Glutamatergic neuron (in vitro differentiated cells): ENCODE measurements at places on chromosomes 5 and 9. TPM values are rescaled to one million over a fixed set of nuclear protein-coding genes. Genes with fewer than 3 reads are reported as not detected.

Gene MYMK
- not detected for total RNA-seq

DNA sequence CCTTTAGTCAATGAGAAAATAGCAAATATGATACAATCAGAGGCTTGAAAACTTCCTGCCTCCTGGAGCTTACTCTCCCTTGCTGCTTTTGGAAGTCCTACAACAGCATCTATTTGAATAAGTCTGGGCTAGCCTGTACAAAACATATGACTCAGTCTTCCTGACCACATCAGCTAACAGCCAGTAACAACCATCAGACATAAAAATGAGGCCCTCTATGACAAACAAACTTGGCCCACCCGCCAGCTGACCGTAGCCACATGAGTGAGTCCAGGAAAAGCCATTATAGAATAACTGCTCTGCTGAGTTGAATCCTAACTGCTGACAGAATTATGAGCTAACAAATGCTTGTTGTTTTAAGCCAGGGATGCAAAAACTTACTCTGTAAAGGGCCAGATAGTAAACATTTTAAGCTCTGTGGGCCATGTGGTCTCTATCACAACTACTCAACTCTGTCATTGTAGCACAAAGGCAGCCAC lies 347.6 kb downstream of the PTPRD start:
- no peak overlapping the region for H3K27ac ChIP-seq
- H3K27me3 ChIP-seq, result no peaks in the 10 kb centered on the region
- no peak for DNase-seq
- peaks cover 4% of the 10 kb centered on the region for H3K4me1 ChIP-seq

GRCh38 chr5:51997949-51998348 lies 614.7 kb downstream of the ISL1 start:
- DNase-seq, result peak; percentile 42
- peaks cover 26% of the 10 kb centered on the region for H3K4me1 ChIP-seq
- H3K27ac ChIP-seq, result peak overlapping the region; percentile 92
- H3K36me3 ChIP-seq, result no peaks in the 10 kb centered on the region

DNA sequence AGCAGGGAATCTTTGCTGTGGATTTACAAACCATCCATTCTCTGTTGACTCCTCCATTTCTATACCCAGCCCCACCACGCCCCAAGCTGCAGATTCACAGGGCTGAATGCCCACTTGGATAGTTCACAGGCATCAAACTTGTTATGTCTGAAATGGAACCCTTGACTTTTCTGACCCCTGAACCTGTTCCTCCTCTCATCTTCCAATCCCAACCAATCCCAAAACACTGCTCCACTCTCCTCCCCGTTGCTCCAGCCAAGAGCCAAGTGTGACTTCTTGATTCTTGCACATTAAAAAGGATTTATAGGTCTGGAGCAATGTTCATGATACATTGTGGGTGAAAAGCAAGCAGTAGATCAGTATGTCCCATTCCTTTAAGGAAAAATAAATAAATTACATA lies 145.6 kb downstream of the DAB2IP start:
- peaks cover 21% of the 10 kb centered on the region for H3K4me1 ChIP-seq
- H3K36me3 ChIP-seq, result no peaks in the 10 kb centered on the region
- DNase-seq, result no peak
- peaks cover 5% of the 10 kb centered on the region for H3K27me3 ChIP-seq

DNA sequence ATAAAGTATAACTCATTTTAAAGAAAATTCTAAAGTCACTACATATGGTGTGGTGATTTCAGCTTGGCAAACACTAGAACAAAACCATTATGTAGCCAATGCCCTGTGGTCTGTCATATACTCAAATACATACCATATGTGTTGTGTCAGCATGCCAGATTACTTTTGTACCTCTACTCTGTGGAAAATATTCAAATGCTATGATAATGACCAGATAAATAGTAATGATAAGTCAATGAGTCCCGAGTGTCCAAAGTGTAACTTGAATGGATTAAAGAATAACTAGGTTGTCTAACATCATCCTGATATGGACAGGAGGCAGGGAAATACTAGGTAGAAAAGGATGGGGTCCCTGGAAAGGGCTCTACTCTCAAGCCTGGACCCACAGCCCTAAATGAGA lies 58.0 kb upstream of the IL6ST start:
- no peak overlapping the region for H3K27ac ChIP-seq
- DNase-seq, result no peak
- no peaks in the 10 kb centered on the region for H3K4me1 ChIP-seq
- peaks cover 3% of the 10 kb centered on the region for H3K27me3 ChIP-seq

DNA sequence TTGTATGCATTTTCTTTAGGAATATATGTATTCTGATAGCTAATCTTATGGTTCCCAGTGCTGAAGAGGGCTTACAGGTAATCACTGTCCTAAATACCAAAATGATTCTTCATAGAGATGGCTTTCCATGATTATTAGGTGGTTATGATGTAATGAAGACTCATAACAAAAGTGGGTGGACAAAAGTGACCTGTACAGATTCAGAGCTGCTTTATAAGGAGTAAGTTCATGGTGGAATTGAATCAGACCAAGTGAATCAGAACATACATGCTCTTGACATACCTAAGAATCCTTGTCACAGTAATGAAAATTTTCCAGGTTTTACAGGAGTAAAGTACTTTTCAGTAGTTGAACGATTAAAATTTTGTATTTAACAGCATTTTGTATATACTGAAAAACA lies 105.6 kb downstream of the NIPBL start:
- H3K4me1 ChIP-seq, result no peaks in the 10 kb centered on the region
- peaks cover 10% of the 10 kb centered on the region for H3K36me3 ChIP-seq
- H3K27me3 ChIP-seq, result no peaks in the 10 kb centered on the region
- DNase-seq, result no peak

Gene SLC46A2
- not detected for total RNA-seq

- no peaks in the 10 kb centered on the region for H3K27me3 ChIP-seq
- no peaks in the 10 kb centered on the region for H3K4me1 ChIP-seq
- no peak overlapping the region for H3K27ac ChIP-seq
- H3K36me3 ChIP-seq, result no peaks in the 10 kb centered on the region
- no peak for DNase-seq
Measured at GRCh38 chr5:60401526-60401925, 298.4 kb downstream of the DEPDC1B start.

GRCh38 chr5:60633341-60633740 lies 66.6 kb downstream of the DEPDC1B start:
- H3K4me3 ChIP-seq, result no peak overlapping the region
- DNase-seq, result no peak
- no peaks in the 10 kb centered on the region for H3K36me3 ChIP-seq
- no peak overlapping the region for H3K27ac ChIP-seq
- H3K27me3 ChIP-seq, result no peaks in the 10 kb centered on the region

- DNase-seq, result no peak
- no peak overlapping the region for H3K27ac ChIP-seq
- H3K4me3 ChIP-seq, result no peak overlapping the region
- H3K27me3 ChIP-seq, result peaks cover 5% of the 10 kb centered on the region
Measured at GRCh38 chr9:126058011-126058531, 268.6 kb upstream of the MVB12B start.

- H3K4me3 ChIP-seq, result no peak overlapping the region
- H3K27ac ChIP-seq, result no peak overlapping the region
- H3K27me3 ChIP-seq, result peaks cover 2% of the 10 kb centered on the region
- no peak for DNase-seq
- no peaks in the 10 kb centered on the region for H3K4me1 ChIP-seq
Measured at GRCh38 chr5:82374637-82375036, 96.5 kb upstream of the RPS23 start.

GRCh38 chr5:35317586-35317985 lies 87.3 kb upstream of the PRLR start:
- H3K4me3 ChIP-seq, result no peak overlapping the region
- H3K36me3 ChIP-seq, result no peaks in the 10 kb centered on the region
- H3K4me1 ChIP-seq, result no peaks in the 10 kb centered on the region
- H3K27ac ChIP-seq, result no peak overlapping the region

DNA sequence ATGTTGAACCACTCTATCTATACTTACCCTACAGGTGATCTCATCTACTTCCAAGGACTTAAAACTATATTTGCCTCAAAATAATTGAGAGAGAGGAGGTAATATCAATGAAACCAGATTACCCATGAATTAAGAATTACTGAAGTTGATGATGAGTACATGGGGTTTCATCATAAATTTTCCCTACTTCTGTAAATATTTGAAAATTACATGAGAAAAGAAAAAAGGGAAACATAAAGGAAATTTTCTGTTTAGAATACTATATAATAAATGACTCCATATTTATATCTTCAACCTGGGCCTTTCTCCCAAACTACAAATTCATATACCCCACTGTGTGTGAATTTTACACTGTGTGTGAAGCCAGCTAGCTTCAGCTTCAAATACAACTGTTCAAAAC lies 2.6 kb downstream of the TSTD2 start:
- peaks cover 4% of the 10 kb centered on the region for H3K27me3 ChIP-seq
- peaks cover 13% of the 10 kb centered on the region for H3K4me1 ChIP-seq
- no peaks in the 10 kb centered on the region for H3K36me3 ChIP-seq
- no peak for DNase-seq
- no peak overlapping the region for H3K27ac ChIP-seq
- no peak overlapping the region for H3K4me3 ChIP-seq

- H3K4me3 ChIP-seq, result no peak overlapping the region
- no peak overlapping the region for H3K27ac ChIP-seq
- H3K27me3 ChIP-seq, result no peaks in the 10 kb centered on the region
- H3K36me3 ChIP-seq, result no peaks in the 10 kb centered on the region
- H3K4me1 ChIP-seq, result no peaks in the 10 kb centered on the region
Measured at GRCh38 chr5:17819783-17820182, 185.5 kb downstream of the TAF11L14 start.

Gene DND1
- 5.4 TPM for total RNA-seq

GRCh38 chr9:108219664-108220063 lies 636.1 kb downstream of the ACTL7B start:
- no peaks in the 10 kb centered on the region for H3K27me3 ChIP-seq
- no peak for DNase-seq
- H3K4me1 ChIP-seq, result no peaks in the 10 kb centered on the region
- no peaks in the 10 kb centered on the region for H3K36me3 ChIP-seq
- no peak overlapping the region for H3K27ac ChIP-seq
- H3K4me3 ChIP-seq, result no peak overlapping the region

DNA sequence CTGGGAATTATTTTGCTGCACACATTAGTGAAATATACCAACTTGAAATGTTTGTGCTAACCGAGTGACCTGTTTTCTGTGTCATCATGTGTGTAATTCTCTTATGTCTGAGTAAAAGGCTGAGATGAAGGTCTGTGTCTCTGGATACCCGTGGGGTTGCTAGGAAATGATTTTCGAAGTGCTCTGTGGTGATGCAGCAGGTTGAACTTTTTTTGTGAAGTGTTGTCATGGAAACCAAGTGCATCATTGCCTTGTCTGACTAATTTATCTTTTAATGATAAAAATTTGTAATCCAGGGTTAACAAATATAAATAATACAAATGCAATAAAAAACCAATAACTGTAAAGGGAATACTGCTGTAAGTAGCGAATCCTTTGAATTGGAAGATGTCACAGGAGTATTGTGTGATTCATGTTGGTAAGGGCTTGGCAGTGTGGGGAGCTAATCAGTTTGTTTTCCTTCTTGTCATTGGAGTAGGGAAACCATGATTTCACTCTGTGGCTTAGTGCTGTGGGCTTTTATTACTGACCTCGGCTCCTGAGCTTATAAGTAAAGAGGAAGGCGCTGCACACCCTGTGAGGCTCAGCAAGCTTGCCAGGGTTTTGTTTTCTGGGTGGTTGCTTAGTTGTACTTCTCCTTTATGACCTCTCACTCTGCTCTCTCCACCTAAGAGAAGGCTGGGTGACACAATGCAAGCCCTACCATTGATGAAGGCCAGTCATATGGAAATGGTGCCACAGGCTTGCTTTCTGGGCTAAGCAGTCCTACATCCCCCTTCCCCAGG lies 22.3 kb downstream of the PDE8B start:
- H3K27ac ChIP-seq, result no peak overlapping the region
- no peak for DNase-seq
- no peaks in the 10 kb centered on the region for H3K36me3 ChIP-seq
- peaks cover 21% of the 10 kb centered on the region for H3K4me1 ChIP-seq

- no peak overlapping the region for H3K4me3 ChIP-seq
- H3K27ac ChIP-seq, result no peak overlapping the region
- peaks cover 2% of the 10 kb centered on the region for H3K4me1 ChIP-seq
- H3K27me3 ChIP-seq, result no peaks in the 10 kb centered on the region
Measured at GRCh38 chr9:83138422-83139135, 75.6 kb upstream of the RASEF start.

Gene SMIM33
- total RNA-seq, result not detected

DNA sequence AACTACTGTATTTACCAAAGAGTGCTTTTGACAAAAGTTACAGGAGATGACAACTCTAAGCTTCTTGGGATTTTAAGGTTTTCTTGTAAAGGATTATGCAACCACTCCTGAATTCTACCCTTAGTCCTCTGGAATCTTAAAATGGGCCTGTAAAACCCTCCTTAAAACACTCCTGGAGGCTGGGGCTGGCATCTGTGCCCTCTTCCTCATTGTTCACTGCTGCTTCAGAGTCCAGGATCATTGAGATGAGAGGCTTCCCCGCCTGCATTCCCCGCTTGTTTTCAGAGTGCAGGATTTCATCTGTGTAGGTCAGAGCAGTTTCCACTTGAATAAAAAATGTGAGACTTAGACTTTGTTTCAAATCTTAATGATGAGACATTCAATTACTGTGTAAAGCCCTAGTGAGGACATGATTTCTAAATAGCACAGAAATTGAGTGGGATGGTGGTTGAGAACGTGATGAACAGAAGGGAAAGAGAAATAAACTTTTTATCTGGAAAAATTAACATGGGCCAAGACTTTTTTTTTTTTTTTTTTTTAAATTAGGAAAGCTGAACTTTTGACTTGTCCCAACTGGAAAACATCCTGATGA lies 40.4 kb downstream of the PCSK5 start:
- peaks cover 3% of the 10 kb centered on the region for H3K27me3 ChIP-seq
- no peak for DNase-seq
- H3K36me3 ChIP-seq, result peaks cover 3% of the 10 kb centered on the region
- H3K4me3 ChIP-seq, result no peak overlapping the region

- DNase-seq, result no peak
- H3K27me3 ChIP-seq, result no peaks in the 10 kb centered on the region
- H3K4me3 ChIP-seq, result no peak overlapping the region
- H3K36me3 ChIP-seq, result no peaks in the 10 kb centered on the region
- no peaks in the 10 kb centered on the region for H3K4me1 ChIP-seq
Measured at GRCh38 chr5:170557314-170557713, 53.5 kb downstream of the KCNIP1 start.

GRCh38 chr5:168364151-168364661 lies 72.8 kb downstream of the WWC1 start:
- H3K27me3 ChIP-seq, result peaks cover 2% of the 10 kb centered on the region
- no peak for DNase-seq
- H3K4me1 ChIP-seq, result no peaks in the 10 kb centered on the region
- H3K27ac ChIP-seq, result no peak overlapping the region
- no peaks in the 10 kb centered on the region for H3K36me3 ChIP-seq

GRCh38 chr5:80343067-80343466 lies 23.3 kb downstream of the SPZ1 start:
- no peak overlapping the region for H3K4me3 ChIP-seq
- H3K27me3 ChIP-seq, result no peaks in the 10 kb centered on the region
- H3K27ac ChIP-seq, result no peak overlapping the region
- no peak for DNase-seq
- no peaks in the 10 kb centered on the region for H3K36me3 ChIP-seq
